Foreskin keratinocyte (primary cell): ENCODE measurements at places on chromosomes 3 and 15. TPM values are rescaled to one million over a fixed set of nuclear protein-coding genes. Genes with fewer than 3 reads are reported as not detected.

DNA sequence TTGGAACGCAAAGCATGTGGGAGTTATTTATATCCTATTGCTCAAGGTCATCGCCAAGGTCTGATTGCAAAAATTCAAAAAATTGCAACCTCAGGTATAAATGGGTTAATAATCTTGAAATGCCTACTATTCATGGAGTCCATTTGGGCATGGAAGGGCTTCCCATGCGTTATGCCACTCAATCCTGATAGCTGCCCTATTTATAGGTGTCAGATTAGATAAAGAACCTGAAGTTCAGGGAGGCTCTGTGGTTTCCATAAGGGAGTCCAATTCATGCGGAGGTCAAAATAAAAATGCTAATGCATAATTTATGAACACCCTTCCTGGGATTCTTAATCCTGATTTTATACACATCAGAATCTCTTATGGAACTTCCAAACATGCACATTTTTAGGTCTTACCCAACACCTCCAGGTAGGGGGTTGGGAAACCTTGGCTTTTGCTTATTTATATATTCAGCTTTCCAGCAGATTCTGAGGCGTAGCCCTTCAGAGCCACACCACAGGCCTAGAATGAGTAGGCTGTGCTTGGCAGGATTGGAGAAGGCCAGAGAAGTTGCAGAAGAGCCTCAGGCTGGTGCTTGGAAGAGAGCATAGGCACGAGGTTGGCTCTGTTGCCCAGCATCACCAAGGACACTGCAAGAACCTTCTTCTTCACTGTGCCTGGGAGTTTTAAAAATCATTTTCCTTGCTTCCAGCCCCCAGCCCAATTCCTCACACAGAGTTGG is 324.4 kb upstream of the CFAP20DC start:
- DNase-seq = no peak

DNA sequence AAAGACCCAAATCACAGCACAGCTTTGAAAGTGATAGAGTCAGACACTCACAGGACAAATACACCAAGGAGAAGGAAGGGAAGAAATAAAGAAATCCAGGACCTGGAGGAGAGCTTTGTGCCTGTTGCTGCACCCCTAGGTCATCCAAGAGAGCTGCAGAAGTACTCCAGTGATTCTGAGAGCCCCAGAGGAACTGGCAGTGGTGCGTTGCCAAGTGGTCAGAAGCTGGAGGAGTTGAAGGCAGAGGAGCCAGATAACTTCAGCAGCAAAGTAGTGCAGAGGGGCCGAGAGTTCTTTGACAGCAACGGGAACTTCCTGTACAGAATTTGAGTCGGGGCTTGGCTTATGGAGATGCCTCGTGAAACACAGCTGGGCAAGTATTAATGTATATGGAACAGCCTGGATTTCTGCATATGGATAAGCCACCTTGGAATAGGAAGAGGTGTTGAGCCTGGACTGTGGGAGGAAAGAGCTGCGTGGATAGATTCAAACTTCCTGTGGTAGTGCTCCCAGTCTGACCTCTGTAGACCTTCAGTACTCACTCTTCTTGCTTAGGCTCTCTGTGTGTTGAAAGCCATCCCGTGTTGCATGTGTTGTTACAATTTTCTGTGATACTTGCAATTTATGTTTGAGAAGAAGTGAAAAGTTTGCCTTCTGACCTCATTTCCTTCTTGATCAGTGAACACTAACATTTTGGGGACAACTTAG is 6.1 kb downstream of the NGRN start:
- DNase-seq = no peak

- no peak for DNase-seq
These were observed 112.7 kb upstream of the PRR23C start for GRCh38 chr3:139157161-139157932.

GRCh38 chr3:23776352-23776891 is 29.3 kb upstream of the UBE2E1 start:
- no peak for DNase-seq

DNA sequence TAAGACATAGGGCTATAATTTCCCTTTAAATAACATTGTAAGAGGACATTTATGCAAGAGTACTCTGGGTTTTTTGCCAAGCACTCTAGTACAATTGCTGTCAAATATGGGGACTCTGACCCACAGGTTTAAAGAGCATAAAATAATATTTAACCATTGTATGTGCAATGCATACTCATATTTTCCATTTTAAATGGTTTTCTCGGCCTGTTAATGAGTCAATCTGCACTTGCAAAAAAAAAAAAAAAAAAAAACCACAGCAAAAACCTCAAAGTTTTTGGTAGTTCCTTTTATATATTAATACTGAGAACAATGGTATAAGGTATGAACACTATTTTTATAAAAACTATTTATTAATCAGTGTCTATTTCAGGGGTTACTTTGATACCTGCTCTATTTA is 304.0 kb upstream of the CBLB start:
- no peak for DNase-seq

GRCh38 chr15:40815042-40815698 is 7.9 kb upstream of the DNAJC17 start:
- no peak for DNase-seq

DNA sequence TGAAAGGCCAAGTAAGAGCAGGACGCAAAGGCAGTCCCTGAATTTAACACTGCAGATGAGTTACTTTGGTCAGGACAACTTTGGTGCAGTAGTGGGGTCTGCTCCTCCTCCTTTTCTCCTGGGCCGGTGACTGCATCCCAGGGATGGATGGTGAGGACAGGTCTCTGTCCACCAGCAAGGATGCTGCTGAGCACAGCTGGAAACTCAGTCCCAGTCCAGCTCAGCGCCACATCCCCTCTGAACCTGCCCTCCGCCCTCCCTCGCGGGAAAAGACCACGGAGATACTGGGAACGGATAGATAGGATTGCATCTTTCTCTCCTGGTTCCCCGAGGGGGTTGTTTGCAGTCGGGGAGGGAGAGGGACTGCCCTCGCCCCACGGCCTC is 13.8 kb downstream of the GRAMD2A start:
- no peak for DNase-seq

GRCh38 chr3:169429328-169429727 is 234.2 kb downstream of the MECOM start:
- no peak for DNase-seq

GRCh38 chr15:88680241-88681001 is 41.6 kb downstream of the ISG20 start:
- no peak for DNase-seq

- DNase-seq = no peak
These were observed 228.7 kb downstream of the MBNL1 start for GRCh38 chr3:152497457-152497856.

GRCh38 chr15:25810154-25810553 is 53.0 kb downstream of the ATP10A start:
- no peak for DNase-seq

GRCh38 chr3:42686832-42687650 is 1.7 kb downstream of the KLHL40 start:
- DNase-seq = no peak

DNA sequence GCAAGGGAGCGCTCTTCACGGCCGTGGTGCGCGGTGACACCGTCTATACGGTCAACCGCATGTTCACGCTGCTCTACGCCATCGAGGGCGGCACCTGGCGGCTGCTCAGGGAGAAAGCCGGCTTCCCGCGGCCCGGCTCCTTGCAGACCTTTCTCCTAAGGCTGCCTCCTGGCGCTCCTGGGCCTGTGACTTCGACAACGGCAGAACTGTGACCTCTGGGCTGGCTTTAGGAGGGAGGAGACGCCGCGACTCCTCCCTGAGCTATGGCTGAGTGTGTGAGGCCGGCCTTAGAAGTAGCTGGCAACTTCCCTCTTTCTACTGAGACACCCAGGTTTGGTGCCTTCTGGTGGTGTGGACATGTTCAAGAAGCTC is 1.4 kb downstream of the KBTBD13 start:
- DNase-seq = no peak

- no peak for DNase-seq
These were observed 40.7 kb downstream of the CNOT10 start for GRCh38 chr3:32725721-32726120.

- no peak for DNase-seq
These were observed 13.9 kb upstream of the UBE2E2 start for GRCh38 chr3:23189187-23189586.

GRCh38 chr15:29687204-29687815 is 135.0 kb downstream of the TJP1 start:
- DNase-seq = no peak

- DNase-seq = no peak
These were observed 2.9 kb downstream of the PHC3 start for GRCh38 chr3:170178651-170179050.

DAZL gene
- total RNA-seq = not detected in 2 replicates

GOLGA8G gene
- total RNA-seq = not detected in 2 replicates

PLD1 gene
- total RNA-seq = 6.1 and 7.7 TPM in 2 replicates

TEX55 gene
- not detected in 2 replicates for total RNA-seq

KCNH8 gene
- not detected in 2 replicates for total RNA-seq

SLC12A8 gene
- total RNA-seq = 10.5 and 11.2 TPM in 2 replicates

PLA2G4E gene
- total RNA-seq = 0.07 and 0.14 TPM in 2 replicates
